ENCODE measurements at places on chromosomes 12 and 14.

DNA sequence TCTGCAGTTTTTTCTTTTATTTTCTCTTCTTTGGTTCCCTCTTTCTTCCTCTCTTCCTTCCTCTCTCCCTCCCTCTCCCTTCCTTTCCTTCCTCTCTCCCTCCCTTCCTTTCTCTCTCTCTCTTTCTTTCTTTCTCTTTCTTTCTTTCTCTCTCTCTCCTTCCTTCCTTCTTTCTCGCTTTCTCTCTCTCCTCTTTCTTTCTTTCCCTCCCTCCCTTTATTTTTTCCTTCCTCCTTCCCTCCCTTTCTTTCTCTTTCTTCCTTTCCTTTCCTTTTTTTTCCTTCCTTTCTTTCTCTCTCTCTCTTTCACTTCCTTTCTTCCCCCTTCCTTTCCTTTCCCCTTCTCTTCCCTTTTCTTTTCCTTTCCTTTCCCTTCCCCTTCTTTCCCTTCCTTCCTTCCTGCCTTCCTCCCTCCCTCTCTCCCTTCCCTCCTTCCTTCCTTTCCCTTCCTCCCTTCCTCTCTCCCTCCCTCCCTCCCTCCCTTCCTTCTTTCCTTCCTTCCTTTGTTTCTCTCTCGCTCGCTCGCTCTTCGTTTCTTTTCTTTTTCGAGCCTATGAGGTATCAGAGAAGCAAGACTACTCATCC, 13.7 kb downstream of the CFAP54 start:
- no peak for DNase-seq

DNA sequence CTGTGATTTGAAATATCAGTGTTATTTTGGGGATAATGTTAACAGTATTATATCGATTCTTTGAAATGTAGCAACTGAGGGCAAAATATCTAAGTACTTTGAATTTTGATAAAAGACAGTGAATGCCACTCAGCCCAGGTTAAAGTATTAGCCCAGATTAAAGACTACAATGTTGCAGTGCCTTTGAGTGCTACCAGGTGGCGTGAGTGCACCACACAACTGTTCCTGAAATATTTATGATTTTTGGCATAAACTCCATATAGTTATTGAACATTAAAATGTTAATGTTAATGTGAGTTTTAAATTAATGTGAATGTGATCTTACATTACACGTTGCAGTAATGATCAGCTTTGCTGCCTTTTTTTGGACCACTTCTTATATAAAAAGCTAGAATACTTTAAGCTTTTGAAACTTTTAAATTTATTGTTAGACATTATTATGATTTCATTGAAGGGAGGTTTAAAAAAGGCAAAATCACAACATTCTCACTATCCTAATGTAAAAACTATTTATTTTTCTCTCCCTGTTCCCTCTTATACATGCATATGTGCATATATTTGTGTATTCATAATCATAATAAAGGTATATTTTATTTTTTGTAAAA, 22.5 kb downstream of the MRPS35 start:
- DNase-seq, result no peak

GRCh38 chr12:126084480-126084879, 1019.2 kb downstream of the AACS start:
- no peak for DNase-seq

DNA sequence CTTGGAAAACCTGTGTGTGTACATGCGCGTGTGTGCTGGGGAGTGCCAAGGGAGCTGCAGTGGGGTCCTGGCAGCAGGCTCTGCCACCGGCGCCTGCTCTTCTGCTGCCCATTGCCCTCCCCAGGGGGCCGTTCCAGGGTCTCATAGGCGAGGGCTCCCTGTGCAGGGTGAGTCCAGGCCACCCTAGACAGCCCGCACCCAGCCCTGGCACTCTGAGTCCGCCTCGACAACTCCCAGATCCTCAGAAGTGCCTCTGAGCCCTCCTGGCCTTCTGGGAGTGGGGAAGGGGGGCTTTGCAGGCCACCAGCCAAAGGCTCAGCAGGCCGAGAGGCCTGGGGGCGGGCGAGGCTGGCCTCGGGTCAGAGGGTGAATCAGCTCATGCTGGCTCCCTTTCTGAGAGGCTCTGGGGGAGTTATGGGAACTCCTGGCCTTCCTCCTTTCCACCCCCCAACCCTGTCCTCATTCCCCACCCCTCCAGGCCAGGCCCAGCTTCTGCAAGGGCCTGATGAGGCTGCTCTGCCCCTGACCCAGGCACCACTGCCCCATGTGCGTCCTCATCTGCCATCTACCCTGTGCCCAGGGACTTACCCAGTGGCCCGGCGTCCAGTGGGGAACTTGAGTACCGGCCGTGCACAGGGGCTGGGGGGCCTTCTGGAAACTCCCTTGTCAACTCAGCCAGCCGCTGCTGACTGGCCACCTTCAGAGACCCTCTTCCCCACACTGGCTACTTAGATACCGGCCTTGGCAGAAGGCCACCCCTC, 2.1 kb upstream of the TEDC1 start:
- no peak for DNase-seq

- DNase-seq, result no peak
Measured at GRCh38 chr14:28766469-28766955, at the start of gene FOXG1. FOXG1 (plus strand) TSS chr14:28766787; CDS start chr14:28767280, 493 bp downstream.

- DNase-seq, result no peak
Measured at GRCh38 chr14:101463566-101464171, 97.6 kb upstream of the DIO3 start.

DNA sequence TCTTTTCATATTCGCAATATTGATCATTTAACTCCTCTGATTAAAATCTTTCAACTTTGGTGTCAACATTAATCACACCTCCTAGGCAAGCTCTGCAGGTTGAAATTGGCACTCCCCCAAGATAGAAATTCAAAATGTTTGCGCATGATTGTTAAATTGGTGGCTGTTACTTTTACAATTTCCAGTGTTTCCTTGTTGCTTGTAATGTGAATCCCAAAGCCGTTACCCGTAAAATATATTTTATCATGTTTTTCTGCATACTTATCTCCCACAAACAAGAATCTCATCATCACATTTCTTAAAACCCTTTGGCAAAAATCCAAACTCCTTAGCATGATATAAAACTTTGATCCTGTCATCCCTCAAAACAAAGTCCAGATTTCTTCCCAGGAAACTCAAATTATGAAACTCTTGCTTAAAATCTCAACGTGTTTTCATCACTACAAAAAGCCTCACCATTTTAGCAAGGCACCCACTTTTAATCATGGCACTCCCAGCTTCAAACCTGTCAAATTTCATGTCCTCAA, 14.7 kb downstream of the RTL1 start:
- no peak for DNase-seq

- DNase-seq, result peak; percentile 29
Measured at GRCh38 chr12:45725631-45726602, 3.6 kb upstream of the ARID2 start.

GRCh38 chr14:32121948-32122347, 44.8 kb downstream of the ARHGAP5 start:
- no peak for DNase-seq

DNA sequence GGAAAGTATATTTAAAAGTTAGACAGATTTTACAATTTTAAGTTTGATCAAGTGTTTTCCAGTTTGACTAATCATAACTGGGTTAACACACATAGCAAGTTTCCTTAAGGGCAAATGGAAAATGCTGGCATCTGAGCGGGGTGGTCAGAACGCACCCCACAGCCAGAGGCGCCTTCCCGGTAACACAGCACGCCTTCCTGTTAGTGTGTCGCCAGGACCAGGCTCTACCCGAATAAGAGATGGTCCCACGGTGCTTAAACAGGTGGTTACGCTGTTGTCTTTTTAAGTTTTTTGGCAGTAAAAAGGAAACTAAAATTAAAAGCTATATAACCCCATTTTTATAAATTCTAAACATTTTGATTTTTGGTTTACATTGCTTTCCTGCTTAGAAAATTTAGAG, 28.0 kb downstream of the BDKRB1 start:
- DNase-seq, result no peak

DNA sequence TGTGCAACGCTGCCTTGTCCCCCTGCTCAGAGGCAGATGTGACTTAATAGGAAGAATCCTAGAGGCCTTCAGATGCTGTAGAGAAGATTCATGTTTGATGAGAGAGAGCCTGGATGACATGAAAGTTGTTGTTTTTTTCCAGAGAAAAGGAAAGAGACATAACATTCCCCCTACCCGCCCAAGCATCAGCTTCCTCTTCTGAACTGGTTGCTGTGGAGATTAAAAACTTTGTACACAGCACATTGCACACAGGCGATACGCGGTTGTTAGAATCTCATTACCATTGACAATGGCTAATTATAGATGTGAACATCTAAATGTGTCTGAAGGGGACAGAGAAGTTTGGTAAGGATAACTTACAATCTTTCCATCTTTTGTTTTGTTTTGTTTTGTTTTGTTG, 13.6 kb upstream of the ETFBKMT start:
- no peak for DNase-seq

GRCh38 chr12:4284306-4284705, 10.7 kb downstream of the CCND2 start:
- DNase-seq, result no peak

DNA sequence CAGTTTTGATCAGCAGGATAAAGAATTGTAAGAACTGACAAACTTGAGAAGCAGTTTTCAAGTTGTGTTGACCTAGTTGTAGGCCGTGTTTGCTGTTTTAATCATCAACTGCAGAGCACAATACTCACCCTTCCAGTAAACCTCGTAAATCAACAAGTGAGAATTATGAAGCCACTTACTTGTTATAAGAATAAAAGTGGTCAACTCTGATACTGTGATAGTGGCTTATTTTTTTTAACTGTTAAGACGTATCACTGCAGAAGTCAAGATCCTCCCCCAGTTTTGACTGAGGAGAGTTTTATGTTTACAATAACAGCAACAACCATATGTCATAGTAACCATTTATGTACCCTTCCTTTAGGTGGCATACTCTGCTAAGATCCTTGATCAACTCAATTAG, 100.8 kb upstream of the DACT1 start:
- DNase-seq, result no peak

DNA sequence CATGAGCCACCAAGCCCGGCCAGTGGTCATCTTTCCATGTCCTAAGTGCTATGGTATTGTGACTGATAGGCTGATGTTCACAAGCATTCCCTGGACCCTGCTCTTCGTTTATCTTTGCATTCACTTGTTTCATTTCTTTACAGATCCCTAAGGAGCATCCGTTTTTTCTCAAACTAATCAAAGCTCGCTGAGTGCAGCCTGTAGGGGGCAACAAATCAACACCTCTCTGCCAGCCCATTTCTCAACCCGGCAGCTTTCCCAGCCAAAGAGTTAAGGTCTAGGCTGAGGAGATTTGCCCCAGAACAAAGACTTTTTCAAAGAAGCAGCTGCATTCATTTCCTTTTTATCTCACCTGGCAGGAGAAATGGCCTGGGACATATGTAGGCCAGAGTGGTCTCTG, 12.1 kb downstream of the SIRT4 start:
- DNase-seq, result no peak

- no peak for DNase-seq
Measured at GRCh38 chr14:38929416-38929815, 173.6 kb downstream of the SEC23A start.

DNA sequence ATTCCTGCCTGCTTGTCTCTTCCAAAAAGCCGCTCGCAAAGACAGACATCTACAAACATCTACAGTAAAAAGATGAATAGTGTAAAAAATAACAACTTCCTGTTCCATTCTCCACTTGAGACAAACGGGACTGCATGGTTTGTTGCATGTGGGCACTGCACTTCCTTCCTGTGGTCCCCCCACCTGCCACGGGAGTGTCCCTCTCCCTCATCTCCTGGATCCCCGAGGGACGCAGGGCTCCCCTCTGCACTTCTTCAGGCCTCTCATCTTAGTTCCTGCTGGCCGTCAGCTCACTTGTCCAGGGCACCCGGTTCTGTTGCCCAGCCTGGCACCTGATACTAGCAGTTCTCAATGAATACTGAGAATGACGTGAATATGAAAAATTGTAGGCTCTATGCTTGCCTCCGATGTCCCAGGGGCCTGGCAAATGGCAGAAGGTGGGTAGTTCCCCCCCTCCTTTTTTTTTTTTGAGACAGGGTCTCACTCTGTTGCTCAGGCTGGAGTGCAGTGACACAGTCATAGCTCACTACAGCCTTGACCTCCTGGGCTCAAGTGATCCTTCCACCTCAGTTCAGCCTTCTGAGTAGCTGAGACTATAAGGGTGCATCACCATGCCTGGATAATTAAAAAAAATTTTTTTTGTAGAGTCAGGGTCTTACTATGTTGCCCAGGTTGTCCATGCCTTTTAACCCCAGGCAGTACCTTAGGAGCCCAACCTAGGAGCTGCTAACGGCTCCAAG, 3.5 kb upstream of the KLC1 start:
- no peak for DNase-seq

- no peak for DNase-seq
Measured at GRCh38 chr12:118922405-118922804, 58.9 kb upstream of the SRRM4 start.

DNA sequence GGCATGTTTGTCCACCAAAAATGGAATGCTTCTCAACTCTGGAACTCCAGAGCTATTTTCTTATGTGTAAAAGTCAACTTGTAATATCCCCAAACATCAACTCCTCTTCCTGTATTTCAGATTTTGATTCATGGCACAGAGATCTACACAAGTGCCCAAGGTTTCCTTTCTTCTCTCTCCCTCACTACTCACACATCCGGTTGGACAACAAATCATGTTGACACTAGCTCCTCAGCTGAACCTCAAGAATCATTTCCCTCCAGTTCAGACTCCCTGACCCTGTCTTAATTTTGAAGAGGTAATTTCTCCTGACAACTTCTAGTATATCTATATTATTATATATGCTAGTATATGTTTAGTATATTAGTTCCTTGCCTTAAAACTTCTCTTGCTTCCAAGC, 485.4 kb upstream of the CCDC196 start:
- DNase-seq, result no peak

DNA sequence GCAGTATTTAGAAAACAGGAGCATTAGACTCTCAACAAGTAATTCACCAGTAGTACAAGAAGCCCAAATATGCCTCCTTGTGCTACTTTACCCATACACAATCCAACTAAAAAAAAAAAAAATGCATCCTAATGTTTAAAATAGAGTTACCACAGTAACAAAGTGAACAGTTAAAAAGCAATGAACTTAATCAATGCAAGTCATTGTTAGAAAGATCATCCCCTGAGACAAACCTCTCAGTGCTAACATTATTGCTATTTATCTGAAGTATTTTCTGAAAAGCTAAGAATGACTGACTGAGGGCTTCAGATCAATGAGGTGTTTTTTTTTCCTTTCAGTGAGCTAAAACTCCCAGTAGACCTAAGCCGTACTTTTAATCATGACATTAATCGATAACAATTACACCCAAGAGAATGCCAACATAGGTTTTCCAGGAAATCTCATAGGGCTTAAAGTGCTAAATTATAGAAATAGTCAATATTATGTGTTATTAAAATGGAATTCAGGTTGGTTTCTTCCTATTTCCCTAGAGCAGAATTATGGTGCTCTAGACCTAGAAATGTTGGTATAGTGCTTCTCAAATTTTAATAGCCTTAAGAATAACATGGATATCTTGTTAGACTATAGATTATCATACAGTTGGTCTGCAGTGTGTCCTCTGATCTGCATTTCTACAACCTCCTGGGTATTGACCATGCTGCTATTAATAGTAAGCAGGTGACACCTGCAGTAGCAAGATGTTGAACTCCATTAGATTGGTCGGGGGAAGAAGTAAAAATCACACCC, 123.0 kb downstream of the PRKD1 start:
- peak; percentile 82 for DNase-seq
